Islet precursor cell (in vitro differentiated cells): ENCODE measurements at places on chromosomes 3 and 15.

DNA sequence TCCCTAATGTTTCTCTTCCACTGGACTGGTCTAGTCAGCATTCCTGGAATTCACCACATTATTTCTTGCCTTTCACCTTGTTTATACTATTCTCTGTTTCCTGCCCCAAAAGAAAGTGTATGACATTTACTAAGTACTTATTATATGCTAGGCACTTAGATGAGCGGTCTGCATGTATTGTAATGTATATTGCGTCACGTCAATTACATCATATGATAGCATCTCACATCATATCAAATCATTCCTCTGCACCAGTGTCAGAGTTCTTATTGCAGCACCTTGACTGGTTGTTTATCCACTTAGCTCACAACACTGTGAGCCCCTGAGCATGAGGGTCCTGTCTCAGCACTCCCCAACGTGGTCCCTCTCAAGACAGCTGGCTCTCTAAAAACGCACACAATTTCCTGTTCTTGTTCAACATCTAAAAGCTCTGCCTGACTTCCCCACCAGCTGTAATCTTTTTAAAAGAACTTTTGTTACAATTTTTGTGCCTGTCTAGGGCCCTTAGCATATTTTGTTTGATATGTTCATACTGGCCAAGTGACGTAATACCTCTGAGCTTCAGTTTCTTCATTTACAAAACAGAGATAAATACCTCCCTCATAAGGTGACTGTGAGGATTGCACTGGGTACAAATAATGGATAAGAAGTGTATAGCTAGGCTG is 58.8 kb downstream of the ARHGAP31 start:
- DNase-seq, result no peak

DNA sequence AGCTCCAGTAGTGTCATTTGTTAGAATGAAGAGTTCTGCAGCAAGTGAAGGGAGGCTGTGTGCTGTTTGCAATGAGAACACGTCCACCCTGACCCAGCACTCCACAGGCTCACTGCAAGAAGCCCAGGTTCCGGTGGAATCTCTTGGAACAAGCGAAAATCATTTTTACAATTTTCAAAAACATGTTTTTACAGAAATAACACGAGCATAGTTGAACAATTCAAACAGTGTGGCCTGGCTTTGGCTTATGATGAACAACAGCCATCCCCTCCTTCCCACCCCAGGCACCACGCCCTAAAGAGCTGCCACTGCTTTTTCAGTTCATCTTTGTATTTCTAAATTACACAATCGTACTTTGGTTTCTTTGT is 59.5 kb upstream of the KY start:
- no peak for DNase-seq

GRCh38 chr15:80180986-80181385 is 28.2 kb downstream of the FAH start:
- no peak for DNase-seq

DNA sequence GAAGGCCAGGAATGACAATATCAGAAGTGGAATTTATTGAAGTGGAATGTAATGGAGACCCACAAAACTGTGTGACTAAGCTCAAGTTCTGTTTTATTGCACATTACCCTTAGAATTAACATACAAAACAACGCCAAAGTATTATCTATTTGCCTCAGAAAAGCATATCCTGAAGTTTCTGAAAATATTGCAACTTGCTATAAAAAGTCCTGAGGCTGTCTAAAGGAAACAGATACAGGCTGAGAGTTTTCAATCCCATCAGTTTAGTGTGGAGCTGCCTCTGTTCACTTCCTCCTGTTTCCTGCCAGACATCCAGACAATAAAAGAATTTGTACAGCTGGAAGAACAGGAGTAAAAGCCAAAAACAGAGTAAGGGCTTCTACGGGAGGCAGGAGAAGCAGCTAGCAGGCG is 108.8 kb downstream of the FBN1 start:
- no peak for DNase-seq

GRCh38 chr3:139281096-139281495 is 62.7 kb upstream of the MRPS22 start:
- no peak for DNase-seq

DNA sequence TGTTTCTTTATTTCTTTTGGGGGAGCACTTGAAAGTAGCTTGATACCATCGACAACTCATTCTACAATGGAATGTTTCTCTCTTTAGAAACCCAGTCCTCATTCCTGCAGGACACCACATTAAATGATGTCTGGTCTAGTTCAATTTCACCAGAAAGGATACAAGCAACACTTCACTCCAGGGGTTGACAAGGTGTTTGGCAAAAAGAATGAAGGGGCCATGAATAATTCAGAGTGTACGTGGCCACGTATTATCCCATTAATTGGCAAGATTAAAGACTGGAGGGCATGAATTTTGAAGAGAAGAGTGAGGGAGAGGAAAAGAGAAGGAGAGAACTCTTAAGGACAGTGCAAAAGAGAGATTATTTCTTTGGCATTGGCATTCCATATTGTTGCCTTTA is 705 bp downstream of the TMPRSS7 start:
- DNase-seq, result no peak

DNA sequence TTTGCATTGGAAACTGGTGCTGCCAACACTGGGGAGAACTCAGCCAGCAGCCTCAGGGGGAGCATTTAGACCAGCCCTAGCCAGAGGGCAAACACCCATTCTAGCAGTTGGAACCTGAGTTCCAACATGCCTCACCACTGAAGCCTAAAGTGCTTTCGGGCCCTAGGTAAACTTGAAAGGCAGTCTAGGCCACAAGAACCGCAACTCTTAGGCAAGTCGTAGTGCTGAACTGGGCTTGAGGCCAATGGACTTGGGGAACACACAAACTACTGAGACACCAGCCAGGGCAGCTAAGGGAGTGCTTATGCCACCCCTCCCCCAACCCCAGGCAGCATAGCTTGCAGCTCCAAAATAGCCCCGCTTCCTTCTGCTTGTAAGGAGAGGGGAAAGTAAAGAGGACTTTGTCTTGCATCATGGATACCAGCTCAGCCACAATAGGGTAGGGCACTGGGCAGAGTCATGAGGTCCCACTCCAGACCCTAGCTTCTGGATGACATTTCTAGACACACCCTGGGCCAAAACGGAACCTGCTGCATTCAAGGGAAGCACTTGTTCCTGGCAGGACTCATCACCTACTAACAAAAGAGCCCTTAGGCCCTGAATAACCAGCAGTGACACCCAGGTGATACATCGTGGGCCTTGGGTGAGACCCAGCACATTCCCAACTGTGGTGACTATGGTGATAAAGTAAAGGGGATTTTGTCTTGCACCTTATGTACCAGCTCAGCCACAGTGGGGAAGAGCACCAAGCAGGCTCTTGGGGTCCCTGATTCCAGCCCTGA is 37.3 kb upstream of the TEX9 start:
- no peak for DNase-seq

DNA sequence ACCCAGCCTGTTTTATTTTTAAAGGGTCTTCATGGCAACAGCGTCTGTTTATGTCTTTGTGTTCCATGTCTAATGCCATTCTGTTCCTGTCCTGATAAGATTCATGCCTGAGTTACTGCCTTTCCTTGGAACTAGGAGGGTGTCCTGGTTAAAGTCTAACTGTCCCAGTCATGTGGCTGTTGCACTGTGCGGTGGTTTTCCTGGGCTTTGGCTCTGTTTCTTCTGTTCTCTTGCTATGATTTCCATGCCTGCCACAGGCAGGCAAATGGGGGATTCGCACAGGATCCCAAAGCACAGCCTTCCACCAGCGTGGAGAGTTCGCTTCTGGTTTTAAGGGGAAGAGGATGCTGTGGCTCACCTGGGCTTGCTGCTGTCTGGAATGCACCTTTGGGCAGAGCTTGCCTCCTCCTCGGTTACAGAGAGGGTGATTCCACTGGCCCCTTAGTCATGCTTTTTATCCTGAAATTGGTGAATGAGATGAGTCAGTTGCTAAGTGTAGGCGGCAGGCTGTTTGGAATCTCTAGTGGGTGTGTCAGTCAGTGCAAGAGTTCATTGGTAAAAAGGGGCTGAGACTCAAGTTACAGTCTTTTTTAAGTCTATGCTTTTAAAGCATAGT is 86.8 kb downstream of the CCK start:
- peak; percentile 95 for DNase-seq

DNA sequence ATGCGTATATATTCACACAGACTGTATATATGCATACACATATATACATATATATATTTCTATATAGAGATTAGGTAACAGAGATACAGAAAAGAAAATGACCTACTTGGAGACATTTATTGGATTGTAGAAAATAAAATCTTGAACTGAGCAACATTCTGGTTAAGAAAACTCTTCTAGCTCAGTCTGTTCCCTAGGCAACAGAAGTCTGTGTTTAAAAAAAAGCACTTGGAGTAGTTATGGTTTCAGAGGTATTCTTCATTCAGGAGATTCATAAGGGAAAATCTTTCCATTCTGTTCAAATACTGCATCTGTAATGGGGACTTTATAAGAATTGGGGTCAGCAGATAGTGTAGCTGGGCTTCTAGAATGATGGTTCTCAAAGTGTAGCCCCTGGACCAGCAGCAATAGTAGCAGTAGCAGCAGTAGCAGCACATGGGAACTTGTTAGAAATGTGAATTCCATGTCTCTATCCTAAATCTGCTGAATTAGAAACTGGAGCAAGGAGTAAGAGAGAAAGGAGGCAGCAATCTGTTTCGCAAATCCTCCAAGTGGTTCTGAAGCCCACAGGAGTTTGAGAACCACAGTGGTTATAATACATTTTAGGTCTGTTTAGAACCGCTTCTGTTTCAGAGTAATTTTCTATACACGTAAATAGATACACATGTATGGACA is 112.8 kb upstream of the TMEM108 start:
- no peak for DNase-seq

- peak; percentile 75 for DNase-seq
These were observed at the start of gene CADPS for GRCh38 chr3:62874711-62875557. TSS of gene CADPS (minus strand) at chr3:62875416. CDS start at chr3:62875029, 387 bp downstream.

- DNase-seq, result no peak
These were observed 409.8 kb downstream of the FGF12 start for GRCh38 chr3:192317564-192317963.

- DNase-seq, result no peak
These were observed 94.4 kb downstream of the ANKRD28 start for GRCh38 chr3:15703346-15703745.

DNA sequence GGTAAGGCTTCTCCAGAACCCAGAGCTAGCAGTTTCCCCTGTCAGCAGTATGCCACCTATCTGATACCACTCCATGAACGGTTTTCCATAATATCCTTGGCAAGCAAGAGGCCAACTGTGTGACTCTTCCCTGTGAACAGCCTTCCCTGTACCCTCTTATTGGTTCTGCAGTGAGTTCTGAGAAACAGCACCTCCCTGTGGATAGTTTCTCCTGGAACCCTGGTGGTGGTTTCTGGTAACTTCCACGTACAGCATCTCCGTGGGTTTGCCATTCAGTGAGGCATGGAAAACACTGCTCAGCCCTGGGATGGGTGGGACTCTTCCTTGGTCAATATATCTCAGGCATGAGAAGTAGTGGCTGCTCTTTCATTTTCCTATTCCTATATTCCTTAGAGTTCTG is 19.4 kb upstream of the SERPINI2 start:
- peak; percentile 63 for DNase-seq

GRCh38 chr15:101288905-101289513 is 6.0 kb downstream of the SNRPA1 start:
- no peak for DNase-seq

GRCh38 chr3:129045675-129046036 is 14.9 kb upstream of the GP9 start:
- peak; percentile 35 for DNase-seq

GRCh38 chr3:62284442-62284841 is 88.9 kb downstream of the FEZF2 start:
- no peak for DNase-seq

- peak; percentile 65 for DNase-seq
These were observed 60.5 kb upstream of the TFRC start for GRCh38 chr3:196142202-196142956.

DNA sequence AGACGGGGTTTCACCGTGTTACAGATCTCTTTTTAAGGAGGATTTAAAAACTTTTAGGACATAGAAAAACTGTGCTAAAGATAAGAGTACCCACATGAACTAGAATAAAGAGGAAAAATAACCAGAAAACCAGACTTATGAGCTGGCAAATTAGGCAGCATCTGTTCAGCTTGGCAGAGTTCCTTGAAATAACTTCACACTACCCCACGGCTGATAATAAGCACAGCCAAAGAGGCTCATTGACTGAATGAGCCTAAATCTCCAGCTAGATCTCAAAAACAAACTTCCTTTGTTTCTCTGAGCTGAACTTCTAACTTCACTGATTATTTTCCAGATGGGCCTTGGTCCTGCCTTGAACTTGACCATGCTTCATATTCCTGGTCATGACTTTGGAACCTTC is 26.7 kb upstream of the PIK3R4 start:
- DNase-seq, result no peak

- no peak for DNase-seq
These were observed 194.6 kb downstream of the GABRG3 start for GRCh38 chr15:27165590-27165989.
